Activated CD4-positive, alpha-beta memory T cell treated with anti-CD3 and anti-CD28 coated beads for 36 hours (primary cell): ENCODE measurements at places on chromosomes 4 and X.

DNA sequence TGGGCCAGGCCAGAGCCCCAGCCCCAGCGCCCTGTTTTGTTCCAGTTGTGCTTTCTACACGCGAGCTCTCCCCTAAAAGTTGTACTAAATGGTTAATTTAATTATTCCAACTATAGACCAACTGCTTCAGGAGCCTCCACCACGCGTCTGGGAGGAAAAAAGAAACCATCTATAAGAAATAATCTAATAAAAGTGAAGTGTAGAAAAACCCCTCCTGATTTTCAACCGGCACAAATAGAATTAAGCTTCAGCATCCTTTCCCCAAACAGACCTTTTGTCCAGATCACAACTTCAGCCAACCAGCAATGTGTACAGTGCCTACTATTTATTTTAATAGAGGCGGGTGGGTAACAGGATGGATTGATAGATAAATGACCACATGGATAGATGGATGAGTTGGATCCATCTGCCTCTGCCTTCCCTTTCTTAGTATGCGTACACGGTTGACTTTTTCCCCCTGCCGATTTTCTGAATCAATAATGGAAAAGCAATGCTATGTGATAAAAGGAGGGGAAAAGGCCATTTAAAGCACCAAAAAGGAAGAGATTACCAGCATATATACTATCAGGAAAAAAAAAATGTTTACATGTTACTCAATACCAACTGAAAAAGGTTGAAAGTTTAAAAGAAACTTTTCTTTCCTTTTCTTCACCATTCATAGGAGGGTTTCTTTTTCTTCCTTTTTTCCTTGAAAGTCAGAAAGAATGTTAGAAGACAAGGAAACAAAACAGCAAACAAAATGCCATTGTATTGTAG lies 3.7 kb upstream of the PHOX2B start:
- peaks cover 68% of the 10 kb centered on the region for H3K27me3 ChIP-seq
- H3K27ac ChIP-seq: no peak overlapping the region
- DNase-seq: no peak

DNA sequence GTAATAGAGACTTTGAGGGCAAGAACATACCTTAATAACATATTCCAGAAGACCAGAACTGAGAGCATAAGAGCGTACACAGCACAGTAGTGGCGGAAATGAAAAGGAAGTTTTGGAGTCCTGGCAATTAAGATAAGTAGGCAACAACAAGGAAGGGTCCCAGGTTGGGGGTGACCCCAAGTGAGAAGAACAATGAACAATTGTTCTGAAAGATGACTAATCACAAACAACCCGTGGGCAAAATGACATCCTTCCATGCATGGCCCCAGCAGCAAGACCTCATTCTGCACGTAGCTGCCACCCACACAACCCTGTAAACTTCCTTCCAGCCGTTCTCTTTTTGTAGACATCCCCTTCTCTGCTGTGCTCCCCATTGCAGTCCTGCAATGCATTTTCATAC lies 384.4 kb upstream of the PABPC4L start:
- H3K27ac ChIP-seq: no peak overlapping the region
- H3K4me1 ChIP-seq: no peaks in the 10 kb centered on the region
- no peaks in the 10 kb centered on the region for H3K36me3 ChIP-seq
- no peak for DNase-seq
- no peaks in the 10 kb centered on the region for H3K27me3 ChIP-seq

DNA sequence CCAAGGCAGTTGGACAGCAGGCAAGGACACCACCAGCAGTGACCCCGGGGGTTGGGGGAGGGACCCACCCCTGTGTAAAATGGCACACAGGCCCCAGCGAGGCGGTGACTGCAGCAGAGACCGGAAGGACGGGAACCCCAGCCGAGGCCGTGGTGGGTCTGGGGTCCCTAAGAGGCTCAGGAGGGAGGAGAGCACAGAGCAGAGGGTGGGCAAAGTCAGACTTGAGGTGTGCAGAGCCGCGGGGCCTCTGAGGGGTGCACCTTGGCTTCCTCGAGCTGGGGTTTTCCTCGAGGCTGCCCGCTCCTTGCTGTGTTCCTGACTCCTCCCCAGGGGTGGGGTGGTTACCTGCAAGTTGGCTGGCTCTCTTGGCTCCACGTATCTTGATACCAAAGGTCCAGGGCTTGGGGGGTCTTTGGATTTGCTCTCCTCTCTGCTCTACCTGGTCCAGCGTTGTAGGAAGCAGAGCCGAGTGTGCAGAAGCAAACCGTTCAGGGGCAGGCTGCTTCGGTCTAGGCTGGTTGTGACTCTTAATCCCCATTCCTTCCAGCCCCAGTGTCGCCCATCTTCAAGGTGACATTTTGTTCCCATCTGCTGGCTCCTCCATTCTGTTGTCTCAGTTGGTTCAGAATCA lies 37.9 kb upstream of the SORCS2 start:
- H3K4me1 ChIP-seq: no peaks in the 10 kb centered on the region
- H3K36me3 ChIP-seq: no peaks in the 10 kb centered on the region
- DNase-seq: no peak
- peaks cover 22% of the 10 kb centered on the region for H3K27me3 ChIP-seq
- no peak overlapping the region for H3K4me3 ChIP-seq

DNA sequence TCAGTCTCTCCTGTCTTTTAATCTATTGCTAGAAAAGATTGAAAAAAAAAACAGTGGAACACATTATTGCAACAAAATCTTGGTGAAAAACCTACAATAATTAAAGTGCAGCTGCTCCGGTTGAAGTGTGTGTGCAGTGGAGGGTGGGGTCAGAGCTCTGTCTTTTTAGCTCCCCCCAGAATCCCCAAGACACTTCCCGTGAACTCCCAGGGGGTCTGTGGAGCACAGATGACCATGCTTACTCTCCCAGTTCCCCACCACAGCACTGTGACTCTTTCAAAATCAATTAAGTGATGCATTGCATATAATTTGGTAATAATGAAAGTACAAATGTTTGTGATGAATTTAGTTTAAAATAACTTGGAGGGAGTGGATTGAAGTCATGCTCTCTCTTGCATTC lies 15.7 kb upstream of the SLC10A4 start:
- H3K36me3 ChIP-seq: no peaks in the 10 kb centered on the region
- no peaks in the 10 kb centered on the region for H3K4me1 ChIP-seq
- H3K4me3 ChIP-seq: no peak overlapping the region
- no peak overlapping the region for H3K27ac ChIP-seq
- no peak for DNase-seq
- H3K27me3 ChIP-seq: peaks cover 4% of the 10 kb centered on the region

- no peak overlapping the region for H3K4me3 ChIP-seq
- no peak for DNase-seq
- peaks cover 4% of the 10 kb centered on the region for H3K4me1 ChIP-seq
- H3K27ac ChIP-seq: no peak overlapping the region
Measured at GRCh38 chrX:40142417-40142816, 44.7 kb upstream of the BCOR start.
